Stimulated activated CD8-positive, alpha-beta memory T cell treated with anti-CD3 and anti-CD28 coated beads, Interleukin-2, amount 100 ng/mL, for 1 hour (primary cell): ENCODE measurements at places on chromosomes 4 and X.

DNA sequence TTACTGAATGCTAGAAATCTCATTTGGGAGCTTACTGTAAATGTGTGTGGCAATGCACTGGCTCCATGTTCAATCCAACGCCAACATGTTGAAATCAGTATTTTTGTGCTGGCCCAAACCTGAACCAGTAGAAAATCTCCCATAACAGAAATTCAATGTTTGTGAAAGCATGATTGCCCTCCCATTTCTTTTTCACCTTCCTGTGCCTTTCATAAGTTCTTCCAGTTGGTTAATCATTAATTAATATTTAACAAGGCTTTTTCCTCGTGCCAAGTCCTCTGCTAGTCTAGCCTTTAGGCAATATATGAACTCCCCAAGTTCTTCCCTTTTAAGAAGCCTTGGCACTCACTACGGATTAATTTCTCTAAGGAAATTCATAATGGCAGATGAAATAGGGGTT is 1.3 kb upstream of the PLS3 start:
- no peak for DNase-seq

DNA sequence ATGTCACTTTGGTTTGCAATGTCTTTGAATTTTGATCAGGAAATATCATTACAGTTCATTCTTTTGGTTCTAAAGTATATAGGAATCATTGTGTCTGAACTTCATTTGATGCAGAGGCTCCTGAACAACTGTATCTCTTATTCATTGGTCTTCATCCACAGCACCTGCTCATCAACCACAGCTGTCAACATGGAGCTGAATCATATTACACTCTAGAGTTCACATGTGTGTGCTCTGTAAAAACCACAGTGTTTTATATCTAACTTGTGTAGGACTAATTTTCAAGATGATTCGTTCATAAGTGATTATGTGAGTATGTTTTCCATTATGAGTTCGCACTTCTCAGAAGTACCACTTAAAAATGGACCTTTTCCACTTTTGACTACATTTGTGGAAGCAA is 643.3 kb upstream of the FAM241A start:
- no peak for DNase-seq

GRCh38 chrX:2965965-2966364 is 36.8 kb upstream of the ARSD start:
- no peak for DNase-seq

DNA sequence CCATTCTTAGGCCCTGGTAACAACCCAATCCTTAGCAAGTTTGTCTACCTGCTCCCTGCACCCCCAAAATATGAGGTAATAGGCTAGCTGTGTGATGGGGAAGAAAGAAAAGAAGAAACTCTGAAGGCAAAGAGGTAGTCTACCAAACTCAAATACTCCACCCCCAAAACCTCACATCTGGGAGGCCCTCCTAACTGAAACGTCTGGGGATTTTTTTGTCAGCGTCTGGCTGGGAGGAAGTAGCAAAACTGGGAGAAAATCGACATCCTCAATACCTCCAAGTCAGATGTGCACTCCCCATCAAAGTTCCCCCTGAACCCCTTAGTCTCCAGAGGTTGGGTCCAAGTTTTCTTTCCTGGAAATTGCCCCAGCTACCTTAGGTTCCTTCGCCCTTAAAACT is 1.0 kb downstream of the LAMP2 start:
- DNase-seq = no peak

- no peak for DNase-seq
Measured at GRCh38 chr4:42816880-42817400, 75.6 kb upstream of the GRXCR1 start.

GRCh38 chr4:128600996-128601871 is 208.3 kb upstream of the JADE1 start:
- DNase-seq = no peak

- no peak for DNase-seq
Measured at GRCh38 chr4:28351826-28352225, 1491.2 kb downstream of the STIM2 start.

DNA sequence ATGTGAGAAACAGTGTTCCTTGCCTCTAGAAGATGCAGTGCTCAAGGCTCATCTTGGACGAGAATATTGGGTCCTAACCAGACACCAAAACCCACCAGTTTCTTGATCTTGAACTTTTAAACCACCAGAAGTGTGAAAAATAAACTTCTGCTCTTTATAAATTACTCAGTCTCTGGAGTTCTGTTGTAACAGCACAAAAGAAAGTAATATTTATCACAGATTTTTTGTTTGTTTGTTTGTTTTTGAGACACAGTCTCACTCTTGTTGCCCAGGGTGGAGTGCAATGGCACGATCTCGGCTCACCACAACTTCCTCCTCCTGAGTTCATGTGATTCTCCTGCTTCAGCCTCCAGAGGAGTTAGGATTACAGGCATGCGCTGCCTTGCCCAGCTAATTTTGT is 371.1 kb upstream of the NDST4 start:
- DNase-seq = no peak

GRCh38 chrX:110142096-110142495 is 139.2 kb downstream of the TMEM164 start:
- DNase-seq = no peak

DNA sequence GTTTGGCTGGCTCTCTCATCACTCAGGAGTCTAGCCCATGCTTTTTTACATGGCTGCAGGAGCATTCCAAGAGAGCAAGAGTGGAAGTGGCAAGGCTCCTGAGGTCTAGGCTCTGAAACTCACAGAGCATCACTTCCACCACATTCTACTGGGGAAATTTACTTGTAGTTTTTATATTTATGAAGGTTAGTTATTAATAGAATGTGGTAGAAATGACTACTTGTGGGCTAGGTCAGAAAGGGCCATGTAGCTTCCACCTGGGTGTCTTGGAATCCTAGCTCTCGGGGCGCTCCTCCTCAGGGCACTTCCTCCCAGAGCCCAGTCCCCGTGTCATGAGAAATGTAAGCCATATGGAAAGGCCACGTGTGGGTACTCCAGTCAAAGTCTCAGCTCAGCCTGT is 127.0 kb upstream of the CASK start:
- no peak for DNase-seq

GRCh38 chr4:137640156-137640837 is 108.0 kb upstream of the PCDH18 start:
- no peak for DNase-seq

DNA sequence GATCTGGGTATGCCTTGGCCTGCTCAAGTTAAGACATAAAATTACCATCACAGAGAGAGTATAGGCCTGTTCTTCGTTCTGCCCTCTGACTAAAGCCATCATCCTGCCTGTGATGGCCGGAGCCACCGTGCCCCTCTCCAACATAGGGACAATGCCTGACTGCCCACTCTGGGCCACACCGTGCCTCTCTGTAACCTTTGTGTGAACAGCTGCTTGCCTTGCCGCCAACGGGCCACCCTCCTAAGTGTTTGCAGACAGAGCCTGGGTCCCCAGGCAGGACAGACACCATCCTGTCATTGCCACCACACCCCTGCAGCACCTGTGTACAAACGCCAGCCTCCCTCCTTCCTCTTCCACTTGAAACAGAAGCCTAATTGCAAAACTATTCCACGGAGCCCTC is 298.7 kb upstream of the TENM3 start:
- DNase-seq = no peak

DNA sequence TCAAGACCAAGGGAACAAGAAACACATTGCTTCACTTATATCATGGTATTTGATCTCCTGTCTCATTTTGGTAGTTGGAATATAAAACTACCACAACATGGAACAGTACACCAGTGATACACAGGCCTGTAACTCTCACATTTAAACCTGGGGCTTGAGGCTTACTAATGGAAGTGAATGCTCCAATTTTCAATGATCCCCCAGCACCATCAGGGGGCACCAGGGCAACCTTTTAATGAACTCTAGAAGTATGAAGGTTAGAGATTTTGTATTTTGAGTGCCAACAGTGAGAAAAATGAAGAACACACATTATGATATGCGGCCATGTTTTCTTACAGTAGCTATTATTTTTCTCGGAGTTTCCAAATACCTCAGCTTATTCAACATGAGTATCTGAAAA is 50.7 kb downstream of the C4orf33 start:
- no peak for DNase-seq

DNA sequence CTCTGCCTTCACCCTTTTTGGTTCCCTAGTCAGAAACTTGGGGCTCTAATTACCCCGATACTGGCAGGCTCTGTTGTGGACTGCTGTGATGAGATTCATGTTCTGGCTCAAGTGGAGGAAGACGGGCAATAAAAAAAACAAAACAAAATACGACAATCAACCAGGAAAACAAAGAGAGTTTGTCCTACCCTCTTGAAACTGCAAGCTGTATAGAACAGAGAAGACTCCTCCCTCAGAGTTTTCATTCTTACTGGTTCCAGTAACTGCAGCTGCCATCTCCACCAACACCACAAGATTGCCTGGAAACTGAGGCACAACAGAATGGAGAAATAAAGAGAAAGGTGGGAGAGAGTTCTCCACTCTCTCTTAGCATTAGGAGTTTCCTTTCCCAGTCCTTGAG is 11.1 kb upstream of the IL1RAPL1 start:
- no peak for DNase-seq

GRCh38 chrX:77436271-77436670 is 10.9 kb upstream of the FGF16 start:
- no peak for DNase-seq

- DNase-seq = no peak
Measured at GRCh38 chr4:113645771-113646441, 115.6 kb downstream of the CAMK2D start.

- DNase-seq = no peak
Measured at GRCh38 chrX:108221301-108221864, 129.8 kb downstream of the ATG4A start.

GRCh38 chrX:9824554-9824953 is 38.3 kb downstream of the SHROOM2 start:
- DNase-seq = no peak

GRCh38 chrX:101550751-101551379 is 518 bp downstream of the ARMCX1 start:
- no peak for DNase-seq

DNA sequence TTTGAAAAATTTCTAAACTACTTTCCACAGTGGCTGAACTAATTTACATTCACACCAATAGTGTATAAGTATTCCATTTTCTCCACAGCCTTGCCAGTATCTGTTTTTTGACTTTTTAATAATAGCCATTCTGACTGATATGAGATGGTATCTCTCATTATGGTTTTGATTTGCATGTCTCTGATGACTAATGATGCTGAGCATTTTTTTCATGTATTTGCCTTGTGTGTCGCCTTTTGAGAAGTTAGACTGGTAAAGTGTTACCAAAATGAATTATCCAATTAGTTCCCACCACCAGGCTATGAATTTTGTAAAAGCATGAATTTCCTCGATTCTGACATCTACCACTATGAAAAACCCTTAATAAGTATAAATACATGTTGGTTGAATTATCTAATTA is 242.2 kb upstream of the GK2 start:
- no peak for DNase-seq

DNA sequence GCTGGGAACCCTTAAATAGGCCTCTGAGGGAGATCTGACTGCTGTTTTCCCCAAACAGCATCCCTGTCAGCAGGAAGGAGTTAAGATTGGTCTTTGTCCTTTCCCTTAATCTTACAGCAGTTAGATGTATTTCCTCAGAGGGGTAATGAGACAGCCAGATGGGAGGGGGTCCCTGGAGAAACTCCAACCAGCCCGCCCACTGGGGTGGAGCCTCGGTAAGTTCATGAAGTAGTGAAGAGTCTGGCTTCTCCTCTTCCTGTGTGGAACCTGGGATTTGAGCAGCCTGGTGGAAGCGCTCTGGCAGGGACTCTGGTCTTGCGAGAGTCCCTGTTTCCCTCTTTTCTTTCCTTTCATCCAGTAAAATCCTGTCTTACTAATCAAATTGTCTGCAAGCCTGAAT is 330.0 kb downstream of the TLL1 start:
- DNase-seq = no peak

GRCh38 chrX:110251526-110251925 is 66.4 kb downstream of the AMMECR1 start:
- DNase-seq = no peak

DNA sequence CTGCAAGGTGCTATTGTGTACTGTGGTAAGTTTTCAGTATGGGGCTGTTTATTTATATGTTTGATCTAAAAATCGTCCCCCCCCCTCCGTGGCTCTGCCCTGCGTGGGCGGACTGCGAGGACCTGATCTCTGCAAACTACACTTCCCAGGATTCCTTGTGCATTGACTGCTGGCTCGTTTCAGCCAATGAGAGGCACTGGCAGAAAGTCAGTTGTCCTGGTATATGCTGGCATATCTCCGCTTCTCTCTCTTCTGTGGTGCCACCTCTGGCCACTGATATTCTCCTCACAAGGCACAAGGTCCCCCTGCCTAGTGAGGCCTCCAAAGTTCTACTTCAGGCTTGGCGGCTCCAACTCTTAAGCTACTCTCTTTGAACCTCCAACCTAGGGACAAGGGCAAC is 168.8 kb upstream of the ZFP42 start:
- DNase-seq = no peak

DNA sequence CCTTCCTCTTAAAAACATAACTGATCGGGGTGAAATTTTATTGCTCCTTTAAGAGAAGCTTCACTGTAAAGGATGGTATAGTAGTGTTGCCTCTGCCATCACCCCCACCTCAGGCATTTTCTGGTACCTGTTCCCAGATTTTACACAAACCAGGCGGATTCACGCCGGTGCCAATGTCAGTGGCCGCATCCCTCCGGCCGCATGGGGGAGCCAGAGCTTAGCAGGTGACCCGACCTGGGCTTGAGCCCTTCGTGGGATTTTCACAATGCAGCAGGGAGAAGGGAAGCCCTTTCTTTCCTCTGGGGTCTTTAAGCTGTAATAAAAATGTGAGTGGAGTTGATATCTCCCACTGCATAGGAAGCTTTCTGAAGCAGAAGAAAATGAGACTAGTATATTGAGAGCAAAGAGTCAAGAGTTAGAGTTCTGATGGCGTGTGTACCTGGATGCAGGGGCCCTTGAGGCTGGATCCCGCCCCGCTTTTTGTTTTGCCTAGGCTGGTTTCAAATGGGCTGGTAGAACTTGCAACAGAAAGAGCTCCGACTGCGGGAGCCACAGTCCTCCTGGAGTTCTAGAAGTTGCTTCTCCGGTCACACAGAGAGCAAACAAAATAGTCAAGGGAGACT is 59.4 kb downstream of the POLR2B start:
- no peak for DNase-seq

DNA sequence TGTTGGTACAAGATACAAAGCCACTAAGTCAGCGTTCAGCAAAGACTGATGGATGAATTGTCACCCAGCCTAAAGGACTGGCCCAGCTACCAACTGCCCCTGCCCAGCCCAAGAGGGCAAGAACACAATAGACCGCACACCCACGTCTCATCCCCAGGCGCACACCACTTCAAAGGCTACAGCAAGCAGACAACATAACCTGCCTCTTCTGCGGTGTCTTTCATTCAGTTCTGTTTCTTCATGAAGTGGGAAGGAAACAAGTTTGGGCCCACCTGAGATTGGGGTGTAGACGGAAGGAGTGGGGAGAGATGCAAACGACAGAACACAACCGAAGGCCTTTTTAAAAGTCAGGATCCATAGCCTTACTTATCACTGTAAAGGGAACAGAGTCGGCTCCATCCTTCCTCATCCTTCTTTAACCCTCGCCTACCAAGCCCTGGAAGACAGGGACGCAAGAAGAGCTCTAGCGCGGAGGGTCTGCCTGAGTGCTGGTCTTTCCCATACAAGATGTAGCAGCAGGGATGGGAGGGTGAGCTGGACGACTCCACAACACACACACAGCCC is 691 bp downstream of the SCARB2 start:
- no peak for DNase-seq
